ENCODE measurements at places on chromosomes 3 and 15. TPM values are rescaled to one million over a fixed set of nuclear protein-coding genes. Genes with fewer than 3 reads are reported as not detected.

The STX19 gene
- not detected for total RNA-seq

The KIF23 gene
- total RNA-seq: 38.7 TPM

The LEO1 gene
- 20.4 TPM for total RNA-seq

The CRYBG3 gene
- 5.7 TPM for total RNA-seq

The WDR73 gene
- total RNA-seq: 47.5 TPM

The PLA2G4D gene
- not detected for total RNA-seq
